ENCODE measurements at places on chromosomes 4 and X.

GRCh38 chr4:118816538-118817177 lies 19.3 kb downstream of the SEC24D start:
- no peak for DNase-seq

- no peak for DNase-seq
Measured at GRCh38 chrX:84907324-84907968, 96.2 kb upstream of the APOOL start.

GRCh38 chr4:177016541-177017141 lies 223.9 kb upstream of the VEGFC start:
- no peak for DNase-seq

- no peak for DNase-seq
Measured at GRCh38 chrX:138897621-138898492, 186.3 kb upstream of the FGF13 start.

DNA sequence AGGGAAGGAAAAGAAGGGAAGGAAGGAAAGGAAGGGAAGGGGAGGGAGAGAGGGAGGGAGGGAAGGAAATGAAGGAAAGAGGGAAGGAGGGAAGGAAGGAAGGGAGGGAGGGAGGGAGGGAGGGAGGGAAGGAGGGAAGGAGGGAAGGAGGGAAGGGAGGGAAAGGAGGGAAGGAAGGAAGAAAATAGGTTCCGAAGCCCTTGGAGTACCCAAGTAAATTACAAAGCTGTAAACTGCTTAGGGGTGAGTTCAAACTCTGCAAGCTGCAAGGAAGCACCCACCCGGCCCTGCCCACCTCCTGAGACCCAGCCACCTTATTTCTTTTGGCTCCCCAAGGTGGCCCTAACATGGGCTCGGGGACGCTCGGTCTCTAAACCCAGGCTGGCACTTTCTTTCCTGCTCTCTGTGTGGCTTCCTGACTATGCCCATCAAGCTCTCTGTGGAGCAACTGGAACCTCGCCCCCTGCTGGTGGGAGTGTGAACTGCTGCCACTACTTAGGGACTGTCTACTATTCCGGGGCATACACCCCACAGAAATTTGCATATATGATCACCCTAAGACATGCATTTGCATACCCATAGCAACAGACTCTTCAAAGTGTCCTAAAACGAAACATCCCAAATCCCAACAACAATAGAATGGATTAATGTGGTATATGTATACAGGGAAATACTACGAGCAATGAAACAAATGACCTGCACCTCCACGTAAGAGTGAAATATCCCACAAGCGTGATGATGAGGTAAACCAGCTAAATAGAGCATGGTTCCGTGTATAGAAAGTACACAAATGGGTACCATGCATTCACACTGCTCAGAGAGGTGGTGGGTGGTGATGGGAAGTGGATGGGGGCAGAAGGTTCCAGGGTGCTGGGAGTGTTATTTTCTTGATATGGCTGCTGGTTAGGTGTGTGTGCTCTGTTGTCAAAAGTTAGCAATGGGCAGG lies 151.7 kb upstream of the TBL1X start:
- peak; percentile 67 for DNase-seq

DNA sequence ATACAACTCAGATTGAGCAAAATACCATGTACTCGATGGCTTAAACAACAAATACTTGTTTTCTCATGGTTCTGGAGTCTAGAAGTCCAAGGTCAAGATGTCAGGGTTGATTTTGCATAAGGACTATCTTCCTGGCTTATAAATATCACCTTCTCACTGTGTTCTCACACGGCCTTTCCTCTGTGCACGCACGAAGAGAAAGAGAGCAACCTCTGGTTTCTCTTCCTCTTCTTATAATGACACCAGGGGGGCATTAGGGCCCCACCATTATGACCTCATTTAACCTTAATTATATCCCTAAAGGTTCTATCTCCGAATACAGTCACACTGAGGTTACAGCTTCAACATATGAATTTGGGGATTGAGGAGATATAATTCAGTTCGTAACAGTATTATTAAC lies 504.0 kb downstream of the MAGEE1 start:
- no peak for DNase-seq

GRCh38 chr4:37981844-37982720 lies 21.9 kb downstream of the PTTG2 start:
- no peak for DNase-seq

- no peak for DNase-seq
Measured at GRCh38 chr4:129603241-129603931, 507.4 kb downstream of the C4orf33 start.

- DNase-seq, result no peak
Measured at GRCh38 chr4:108738003-108738706, 24.7 kb downstream of the ETNPPL start.

GRCh38 chr4:169582203-169582602 lies 30.2 kb downstream of the NEK1 start:
- DNase-seq, result no peak

- DNase-seq, result no peak
Measured at GRCh38 chrX:49761481-49761880, 65.7 kb upstream of the PAGE1 start.

DNA sequence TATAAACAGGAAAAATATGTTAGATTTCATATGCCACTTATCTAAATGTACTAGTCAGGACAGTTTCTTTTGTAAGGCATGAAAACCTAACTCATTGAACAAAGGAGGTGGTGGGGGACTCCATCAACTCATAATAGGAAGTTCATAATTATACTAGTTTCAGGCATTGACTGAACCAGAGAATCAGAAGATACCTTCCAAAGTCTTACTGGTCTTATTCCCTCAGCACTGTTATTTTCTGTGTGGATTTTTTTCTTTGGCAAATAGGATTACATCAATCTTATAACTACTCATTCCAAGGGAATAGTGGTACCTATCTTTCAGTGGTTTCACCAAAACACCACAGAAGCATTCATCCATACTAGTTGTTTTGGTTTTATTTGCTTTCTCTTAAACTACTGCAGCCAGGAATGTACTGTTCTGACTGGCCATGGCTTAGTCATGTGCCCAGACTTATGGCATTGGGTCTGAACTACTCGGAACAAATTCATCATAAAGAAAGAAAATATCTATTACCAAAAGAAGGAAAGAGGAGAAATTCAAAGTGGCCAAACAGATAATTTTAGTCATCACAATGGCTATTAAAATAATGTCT lies 273.9 kb downstream of the ARAP2 start:
- no peak for DNase-seq

DNA sequence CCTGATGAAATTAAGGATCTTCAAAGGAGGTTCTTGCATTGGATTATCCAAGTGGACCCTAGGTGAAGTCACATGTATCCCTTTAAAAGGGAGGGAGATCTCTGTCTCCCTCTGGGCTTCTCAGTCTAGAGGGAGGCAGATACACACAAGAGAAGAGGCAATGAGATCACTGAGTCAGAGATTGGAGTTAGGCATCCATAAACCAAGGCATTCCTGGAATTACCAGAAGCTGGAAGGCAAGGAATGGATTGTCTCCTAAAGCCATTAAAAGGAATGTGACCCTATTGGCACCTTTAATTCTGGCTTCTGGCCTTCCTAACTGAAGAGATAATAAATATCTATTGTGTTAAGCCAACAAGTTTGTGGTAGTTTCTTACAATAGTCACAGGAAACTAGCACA lies 383.2 kb downstream of the PACRGL start:
- no peak for DNase-seq

- DNase-seq, result no peak
Measured at GRCh38 chrX:94401426-94401825, 727.4 kb downstream of the FAM133A start.

- no peak for DNase-seq
Measured at GRCh38 chrX:107726816-107727534, 48.6 kb downstream of the TSC22D3 start.

GRCh38 chr4:140260227-140260626 lies 106.2 kb upstream of the MAML3 start:
- DNase-seq, result no peak

GRCh38 chrX:139566981-139567380 lies 36.4 kb downstream of the F9 start:
- DNase-seq, result no peak

GRCh38 chrX:149527705-149528104 lies 13.1 kb upstream of the EOLA1 start:
- DNase-seq, result peak; percentile 76

GRCh38 chrX:140804292-140804691 lies 94.7 kb downstream of the LINC00632 start:
- no peak for DNase-seq

All from CD4-positive, alpha-beta T cell treated with Interleukin-1 beta for 1 hour (primary cell).